ENCODE measurements at places on chromosomes 1 and 21. TPM values are rescaled to one million over a fixed set of nuclear protein-coding genes. Genes with fewer than 3 reads are reported as not detected.

DNA sequence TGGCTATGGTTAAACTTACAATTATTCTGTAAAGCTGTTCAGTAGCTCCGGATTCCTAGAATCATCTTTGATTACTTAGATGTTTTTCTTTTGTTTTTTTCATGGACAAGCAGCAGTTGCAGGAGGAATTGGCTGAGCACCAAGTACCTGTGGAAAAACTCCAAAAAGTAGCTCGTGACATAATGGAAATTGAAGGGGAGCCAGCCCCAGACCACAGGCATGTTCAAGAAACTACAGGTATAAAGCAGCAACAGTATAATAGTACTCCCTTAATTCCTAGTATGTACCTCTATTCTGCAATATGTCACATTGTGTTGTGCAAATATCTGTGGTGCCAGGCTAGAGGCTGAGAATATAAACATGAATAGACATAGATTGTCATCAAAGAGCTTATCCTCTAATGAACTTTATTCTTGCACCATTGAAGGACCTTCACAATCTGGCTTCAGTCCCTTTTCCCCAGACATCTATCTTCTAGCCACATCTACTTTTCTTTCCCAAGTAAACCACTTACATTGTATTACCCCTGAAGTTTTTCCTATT lies 132.3 kb upstream of the BMP8A start:
- H3K36me3 ChIP-seq, result peaks cover 100% of the 10 kb centered on the region
- H3K4me3 ChIP-seq, result no peak overlapping the region
- DNase-seq, result no peak
- peaks cover 26% of the 10 kb centered on the region for H3K4me1 ChIP-seq

The GBP2 gene
- total RNA-seq, result 67.3 TPM

GRCh38 chr1:109273570-109274288 lies 9.2 kb downstream of the PSRC1 start:
- peaks cover 11% of the 10 kb centered on the region for H3K4me1 ChIP-seq
- no peak for DNase-seq
- H3K4me3 ChIP-seq, result no peak overlapping the region
- H3K36me3 ChIP-seq, result no peaks in the 10 kb centered on the region
- H3K27me3 ChIP-seq, result no peaks in the 10 kb centered on the region

GRCh38 chr1:64536836-64537490 lies 67.0 kb downstream of the CACHD1 start:
- H3K36me3 ChIP-seq, result no peaks in the 10 kb centered on the region
- H3K4me3 ChIP-seq, result no peak overlapping the region
- H3K27ac ChIP-seq, result no peak overlapping the region
- no peak for DNase-seq
- peaks cover 51% of the 10 kb centered on the region for H3K4me1 ChIP-seq

The LIPI gene
- total RNA-seq, result not detected

- H3K27me3 ChIP-seq, result no peaks in the 10 kb centered on the region
- no peak overlapping the region for H3K27ac ChIP-seq
- peaks cover 30% of the 10 kb centered on the region for H3K4me1 ChIP-seq
- DNase-seq, result no peak
- no peak overlapping the region for H3K4me3 ChIP-seq
These were observed 70.2 kb downstream of the DAB1 start for GRCh38 chr1:57353654-57354053.

DNA sequence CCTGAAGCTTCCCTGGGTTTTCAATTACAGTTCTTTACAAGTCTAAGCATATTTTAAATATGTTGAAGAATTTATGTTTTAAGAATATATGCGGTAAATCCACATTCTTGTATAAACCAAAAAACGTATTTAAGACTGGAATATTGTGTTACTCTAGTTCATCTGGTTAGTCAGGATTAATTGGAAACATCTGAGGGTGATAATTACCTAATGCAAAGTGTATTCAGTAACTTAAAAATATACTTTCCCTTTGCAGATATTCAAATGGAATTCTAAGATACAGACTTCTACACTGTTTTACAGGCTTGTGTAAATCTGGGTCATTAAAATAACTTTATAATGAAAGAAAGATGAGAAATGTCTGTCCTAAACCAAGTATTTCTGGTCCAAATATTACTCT lies 302.0 kb downstream of the VAV3 start:
- H3K4me1 ChIP-seq, result no peaks in the 10 kb centered on the region
- no peak overlapping the region for H3K4me3 ChIP-seq
- no peak for DNase-seq

Data from heart right ventricle (tissue), 16 donors.